Omental fat pad (tissue), 4 donors: ENCODE measurements at places on chromosomes 16 and 17.

DNA sequence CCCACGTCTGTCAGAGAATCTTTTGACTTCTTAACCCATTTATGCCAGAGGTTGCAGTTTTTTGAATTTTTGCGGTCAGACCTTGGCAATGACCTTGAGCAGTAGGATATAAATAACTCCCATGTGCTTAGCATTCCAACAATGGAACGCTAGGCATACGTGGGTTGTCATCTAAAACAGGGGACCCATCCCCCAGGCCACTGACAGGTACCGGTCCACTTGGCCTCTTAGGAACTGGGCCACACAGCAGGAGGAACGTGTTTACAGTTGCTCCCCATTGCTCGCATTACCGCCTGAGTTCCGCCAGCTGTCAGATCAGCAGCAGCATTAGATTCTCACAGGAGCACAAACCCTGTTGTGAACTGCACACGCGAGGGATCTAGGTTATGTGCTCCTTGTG lies 76.8 kb upstream of the LGALS9 start:
- no peak for DNase-seq

DNA sequence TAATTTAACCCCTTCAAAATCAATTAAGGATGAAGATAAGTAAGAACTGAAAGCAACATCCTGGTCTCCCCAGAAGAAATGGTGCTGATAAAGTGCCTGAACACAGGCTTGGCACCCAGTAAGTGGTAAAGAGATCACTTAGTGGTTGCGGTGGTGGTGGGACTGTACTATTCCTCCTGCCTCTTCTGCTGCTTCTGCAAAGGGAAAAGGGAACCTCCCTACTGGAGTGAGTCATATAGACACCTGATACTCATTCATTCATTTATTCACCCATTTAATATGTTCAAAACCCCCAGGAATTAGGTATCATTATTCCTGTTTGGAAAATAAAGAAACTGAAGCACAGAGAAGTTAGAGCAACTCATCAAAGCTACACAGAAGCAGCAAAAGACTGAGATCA lies 60.6 kb downstream of the CDYL2 start:
- DNase-seq, result no peak

GRCh38 chr17:12269751-12270150 lies 249.1 kb downstream of the MAP2K4 start:
- DNase-seq, result no peak

- DNase-seq, result no peak
Measured at GRCh38 chr17:74999523-74999922, 12.1 kb downstream of the CDR2L start.
